ENCODE measurements at places on chromosomes 16 and 17.

DNA sequence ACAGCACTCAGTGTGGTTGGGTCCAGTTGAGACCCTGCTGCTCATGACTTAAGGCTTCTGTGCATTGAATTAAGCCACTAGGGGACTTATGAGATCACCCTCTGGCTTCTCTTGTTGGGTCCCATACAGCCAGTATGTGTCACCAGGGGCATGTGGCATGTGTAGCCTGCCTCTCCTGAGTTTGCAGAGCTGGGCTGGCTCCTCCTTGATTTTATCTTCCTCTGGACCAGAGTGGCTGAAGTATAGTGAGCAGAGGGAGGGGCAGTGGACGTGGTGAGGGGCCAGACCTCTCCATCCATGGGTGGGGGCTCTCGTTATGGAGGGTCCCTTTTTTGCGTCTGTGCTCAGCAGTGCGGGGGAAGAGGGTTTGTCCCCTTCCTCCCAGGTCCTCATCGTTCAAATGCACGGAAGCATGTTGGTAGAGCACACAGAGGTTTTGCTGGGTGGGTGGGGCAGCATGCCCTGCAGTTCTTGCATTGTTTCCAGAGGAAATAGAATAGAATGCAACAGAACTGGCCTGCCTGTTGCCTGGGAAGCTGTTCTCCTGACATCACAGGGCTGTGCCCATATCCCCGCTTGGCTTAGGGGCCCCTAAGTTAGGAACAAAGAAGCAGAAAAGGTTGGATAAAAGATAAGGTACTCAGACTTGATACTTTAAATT is 77.4 kb downstream of the SPECC1 start:
- DNase-seq: no peak

GRCh38 chr16:55543472-55543871 is 23.0 kb upstream of the CAPNS2 start:
- DNase-seq: no peak

GRCh38 chr17:78196716-78197115 is 9.6 kb downstream of the AFMID start:
- no peak for DNase-seq

DNA sequence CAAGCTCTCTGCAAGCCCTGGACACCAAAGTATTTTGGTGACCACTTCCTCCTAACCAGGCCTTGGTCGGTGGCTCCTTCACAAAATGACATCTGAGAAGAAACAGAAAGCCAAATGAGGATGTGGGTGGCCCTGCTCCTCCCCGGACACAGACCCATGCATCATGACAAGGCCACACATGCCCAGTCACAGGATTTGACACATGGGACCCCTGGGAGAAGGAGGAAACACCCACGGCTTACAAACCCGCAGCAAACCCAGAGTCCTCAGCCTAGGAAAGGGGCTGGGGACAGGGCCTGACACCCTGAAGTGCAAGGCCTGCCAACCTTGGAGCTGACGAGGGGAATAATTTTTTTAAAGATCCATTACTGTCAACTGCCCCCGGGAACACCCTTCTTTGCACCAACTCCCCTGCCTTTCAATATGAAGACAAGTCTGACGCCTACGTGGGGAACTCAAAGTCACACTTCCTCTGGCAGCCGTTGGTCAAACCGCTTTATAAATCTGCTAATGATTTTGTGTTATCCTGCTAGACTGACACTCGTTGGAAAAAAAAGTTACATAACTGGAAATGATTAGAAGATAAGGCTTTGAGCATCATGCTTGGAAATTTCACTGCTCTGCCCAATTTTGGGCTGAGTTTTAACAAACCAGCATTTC is 41.3 kb downstream of the GAS7 start:
- peak; percentile 48 for DNase-seq

DNA sequence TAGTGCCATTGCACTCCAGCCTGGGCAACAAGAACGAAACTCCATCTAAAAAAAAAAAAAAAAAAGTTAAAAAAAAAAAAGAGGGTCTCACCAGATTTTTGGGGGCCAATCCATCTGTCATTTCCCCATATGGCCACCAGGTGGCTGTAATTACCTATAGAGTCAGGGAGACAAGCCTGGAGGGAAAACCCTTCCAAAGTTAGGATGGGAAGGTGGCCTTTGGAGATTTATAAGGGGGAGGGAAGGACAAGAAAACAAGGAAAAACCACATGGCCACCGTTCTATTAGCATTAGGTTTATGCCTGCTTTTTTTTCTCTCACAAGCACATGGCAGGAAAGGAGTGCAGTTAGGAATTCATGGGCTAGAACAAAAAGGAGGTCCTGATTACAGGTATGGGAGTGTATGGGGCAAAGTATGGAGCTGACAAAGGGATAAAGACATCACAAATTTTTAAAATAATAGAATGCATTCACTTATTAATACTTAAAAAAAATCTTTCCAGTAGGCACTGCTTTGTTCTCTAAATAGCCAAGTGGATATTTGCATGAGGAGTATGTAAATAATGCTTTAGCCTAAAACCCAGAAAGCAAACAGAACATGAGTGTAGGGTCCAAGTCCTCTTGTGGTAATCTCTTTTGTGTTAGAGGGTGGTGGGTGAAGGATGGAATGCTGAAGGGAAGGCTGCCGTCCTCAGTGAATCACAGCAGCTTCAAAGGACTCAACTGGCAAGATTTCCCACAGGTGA is 5.1 kb downstream of the CYB5D1 start:
- peak; percentile 38 for DNase-seq

- no peak for DNase-seq
Measured at GRCh38 chr17:48054238-48055185, 6.4 kb downstream of the NFE2L1 start.

DNA sequence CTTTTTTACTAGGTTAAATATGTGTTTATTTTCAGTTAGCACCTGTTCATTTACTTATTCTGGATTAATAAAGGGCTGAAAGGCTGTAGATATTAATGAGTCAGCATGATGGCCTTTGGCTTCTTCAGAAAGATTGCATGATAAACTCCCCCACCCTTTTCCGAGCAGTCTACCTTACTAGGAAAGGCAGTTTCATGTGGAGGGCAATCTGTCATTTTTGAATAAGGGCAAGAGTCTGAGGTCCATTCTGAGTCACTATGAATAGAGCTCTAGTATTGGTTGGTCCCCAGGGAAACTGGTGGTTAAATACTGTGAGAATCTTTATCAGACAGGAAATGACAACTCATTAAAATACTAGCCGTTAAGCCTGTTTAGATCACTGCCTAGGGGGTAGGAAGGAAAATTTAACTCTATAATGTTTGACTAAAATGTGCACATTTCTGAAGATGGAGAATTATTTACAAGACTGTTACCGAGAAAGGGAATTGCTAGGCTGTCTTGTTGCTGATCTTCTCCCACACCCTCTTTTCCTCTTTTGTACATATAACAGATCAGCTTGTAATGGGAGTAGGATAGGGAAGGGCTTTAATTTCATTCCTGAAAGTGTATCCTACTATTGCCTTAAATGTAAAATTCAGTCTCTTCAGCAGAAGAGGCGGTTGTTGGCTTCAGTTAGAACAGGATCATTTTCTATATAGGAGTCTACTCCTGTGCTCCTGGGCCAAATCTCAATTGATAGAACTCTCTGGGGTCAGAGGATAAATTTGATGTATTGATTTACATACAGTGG is 63.3 kb downstream of the TUBD1 start:
- DNase-seq: no peak

- DNase-seq: no peak
Measured at GRCh38 chr17:38504216-38504615, 76.0 kb downstream of the ARHGAP23 start.

GRCh38 chr17:3892095-3892998 is 506 bp downstream of the CAMKK1 start:
- DNase-seq: peak; percentile 37

DNA sequence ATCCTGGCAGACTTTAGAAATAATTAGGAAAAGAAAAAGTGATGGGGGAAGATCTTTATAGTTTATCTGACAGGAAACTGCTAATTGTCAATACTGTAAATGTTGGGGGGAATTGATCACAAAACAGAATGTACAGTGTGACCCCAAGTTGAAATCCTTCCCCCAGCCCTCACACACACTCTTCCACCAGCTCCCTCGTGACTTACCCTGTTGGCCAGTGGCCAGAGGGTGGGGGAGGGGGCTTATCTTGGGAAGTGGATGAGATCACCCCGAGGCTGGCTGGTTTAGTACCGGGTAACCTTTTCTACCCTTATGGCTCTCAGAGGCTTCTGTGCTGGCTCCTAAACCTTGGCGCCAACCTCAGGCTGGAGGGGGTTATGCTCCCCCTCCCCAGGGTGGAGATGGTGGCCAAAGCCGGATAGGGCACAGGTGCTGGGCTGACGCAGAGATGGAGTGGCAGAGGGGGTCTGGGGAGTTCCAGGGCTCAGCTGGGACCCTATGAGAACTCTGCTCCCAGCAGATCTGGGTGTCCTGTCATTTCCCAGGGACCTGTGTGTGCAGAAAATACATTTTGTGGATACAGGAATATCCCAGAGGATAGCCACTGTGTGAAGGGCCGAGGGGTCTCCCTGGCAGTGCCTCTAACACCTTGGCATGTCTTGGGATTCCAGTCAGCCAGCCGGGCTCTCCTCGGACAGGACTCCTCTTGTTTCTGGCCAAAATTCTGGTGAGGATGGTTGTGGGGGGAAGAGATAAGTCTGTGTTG is 18.6 kb downstream of the CDH16 start:
- DNase-seq: no peak

GRCh38 chr17:76314392-76315227 is 6.5 kb upstream of the QRICH2 start:
- peak; percentile 33 for DNase-seq

DNA sequence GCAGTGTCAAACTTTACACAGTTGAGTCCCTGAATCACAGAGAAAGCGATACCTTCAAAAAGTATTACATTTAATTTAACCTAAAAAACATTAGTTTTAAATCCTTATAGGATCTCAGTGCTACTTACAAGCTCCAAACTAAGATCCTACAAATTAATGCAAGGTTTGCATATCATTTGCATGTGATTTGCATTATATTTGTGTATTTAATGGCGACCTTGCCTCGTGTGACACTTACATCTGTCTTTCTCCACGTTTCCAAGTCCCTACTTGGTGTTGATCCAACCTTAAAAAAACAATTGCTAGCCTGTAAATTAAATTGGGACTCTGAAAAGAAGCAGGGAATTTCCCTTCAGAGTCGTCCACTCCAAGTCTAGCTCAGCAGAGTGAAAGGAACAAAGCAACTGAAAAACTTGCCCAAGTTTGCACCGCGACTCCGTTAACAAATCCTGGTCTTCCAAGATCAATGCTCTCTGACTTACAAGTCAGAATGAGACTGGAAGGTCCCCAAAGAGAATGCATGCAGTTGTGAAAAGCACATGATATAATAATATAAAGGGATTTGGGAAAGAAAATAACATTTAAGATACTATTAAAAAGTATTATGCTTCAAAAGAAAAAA is 739 bp upstream of the FAM117A start:
- DNase-seq: no peak

DNA sequence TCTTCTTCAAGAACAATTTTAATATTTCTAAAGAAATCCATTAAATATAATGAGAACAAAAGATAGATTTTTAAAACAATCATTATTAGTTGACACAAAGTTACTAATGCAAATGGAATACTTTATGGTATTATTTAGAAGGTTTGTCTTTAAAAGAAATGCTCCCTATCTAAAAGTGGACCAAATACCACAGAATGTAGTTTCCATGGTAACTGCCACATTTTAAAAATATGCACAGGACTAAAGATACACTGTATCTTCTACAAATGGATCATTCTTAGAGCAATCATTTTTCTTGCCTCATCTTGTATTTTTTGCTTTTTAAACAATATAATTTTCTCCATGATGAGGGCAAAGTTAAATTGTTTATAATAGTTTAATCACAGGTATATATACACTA is 296.0 kb downstream of the CEP112 start:
- no peak for DNase-seq

- no peak for DNase-seq
Measured at GRCh38 chr16:56347670-56348069, 77.7 kb downstream of the AMFR start.

GRCh38 chr16:63625126-63625525 is 1496.7 kb downstream of the CDH11 start:
- no peak for DNase-seq

- DNase-seq: no peak
Measured at GRCh38 chr17:81631482-81631881, 5.4 kb downstream of the NPLOC4 start.

DNA sequence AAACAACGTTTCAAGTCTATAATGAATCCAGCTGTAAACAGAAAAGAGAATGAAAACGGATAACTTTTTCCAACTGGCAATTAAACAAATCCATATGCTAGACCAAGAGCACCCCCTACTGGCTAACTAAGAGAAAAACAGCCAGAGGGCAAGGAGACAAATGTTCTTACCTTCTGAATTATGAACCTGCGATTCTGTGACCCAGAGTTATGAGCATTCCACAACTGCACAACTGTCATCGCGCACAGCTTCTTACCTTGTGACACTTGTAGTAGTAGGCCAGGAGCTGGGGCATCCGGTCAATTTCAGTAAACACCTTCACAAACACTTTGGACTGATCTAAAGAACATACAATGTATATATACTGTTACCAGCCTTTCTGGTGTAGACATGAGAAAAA is 18.6 kb downstream of the COG7 start:
- DNase-seq: peak; percentile 24

DNA sequence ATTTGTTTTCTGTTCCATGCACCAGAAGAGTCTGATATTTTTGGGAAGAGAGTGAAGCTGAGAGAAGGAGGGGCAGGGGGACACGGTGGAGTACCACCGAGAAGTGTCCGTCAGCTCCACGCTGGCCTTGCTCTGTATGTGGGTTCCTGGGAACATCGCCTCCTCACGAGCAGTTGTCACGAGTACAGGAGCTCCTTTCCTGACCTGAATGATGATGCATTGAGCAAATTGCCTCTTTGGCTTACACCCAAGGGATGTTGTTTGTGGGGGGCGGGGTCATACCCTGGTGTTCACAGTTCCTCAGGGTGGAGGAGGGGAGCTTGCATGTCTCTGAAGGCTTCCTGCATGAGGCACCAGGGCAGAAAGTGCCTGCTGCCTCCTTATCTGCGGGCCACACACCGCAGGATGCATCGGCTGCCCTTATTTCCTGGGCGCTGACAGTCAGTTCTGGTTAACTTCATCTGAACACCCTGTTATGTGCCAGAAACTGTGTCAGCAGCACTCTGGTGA is 36.2 kb downstream of the RGS9 start:
- peak; percentile 88 for DNase-seq

DNA sequence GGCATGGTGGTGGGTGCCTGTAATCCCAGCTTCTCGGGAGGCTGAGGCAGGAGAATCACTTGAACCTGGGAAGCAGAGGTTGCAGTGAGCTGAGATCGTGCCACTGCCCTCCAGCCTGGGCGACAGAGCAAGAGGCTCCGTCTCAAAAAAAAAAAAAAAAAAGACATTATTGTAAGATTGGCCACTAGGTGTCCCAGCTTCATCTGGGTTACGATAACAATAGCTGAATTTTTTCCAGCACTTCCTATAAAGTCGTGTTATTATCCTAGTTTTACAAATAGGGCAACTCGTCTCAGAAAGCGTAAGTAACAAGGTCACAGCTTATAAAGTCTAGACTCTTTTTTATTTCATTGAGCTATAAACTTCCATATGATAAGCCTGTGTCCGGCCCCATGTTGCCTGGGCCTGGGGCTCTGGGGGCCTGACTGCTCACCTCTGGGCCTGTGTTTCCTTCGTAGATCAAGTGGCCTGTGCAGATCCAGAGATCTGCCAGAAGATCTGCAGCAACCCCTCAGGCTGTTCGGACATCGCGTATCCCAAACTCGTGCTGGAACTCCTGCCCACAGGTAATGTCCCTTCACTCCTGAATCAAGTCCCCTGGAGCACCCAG is 60.5 kb downstream of the SLC5A11 start:
- DNase-seq: no peak

Data from T-helper 2 cell (primary cell).